ENCODE measurements at places on chromosomes 6 and 20.

DNA sequence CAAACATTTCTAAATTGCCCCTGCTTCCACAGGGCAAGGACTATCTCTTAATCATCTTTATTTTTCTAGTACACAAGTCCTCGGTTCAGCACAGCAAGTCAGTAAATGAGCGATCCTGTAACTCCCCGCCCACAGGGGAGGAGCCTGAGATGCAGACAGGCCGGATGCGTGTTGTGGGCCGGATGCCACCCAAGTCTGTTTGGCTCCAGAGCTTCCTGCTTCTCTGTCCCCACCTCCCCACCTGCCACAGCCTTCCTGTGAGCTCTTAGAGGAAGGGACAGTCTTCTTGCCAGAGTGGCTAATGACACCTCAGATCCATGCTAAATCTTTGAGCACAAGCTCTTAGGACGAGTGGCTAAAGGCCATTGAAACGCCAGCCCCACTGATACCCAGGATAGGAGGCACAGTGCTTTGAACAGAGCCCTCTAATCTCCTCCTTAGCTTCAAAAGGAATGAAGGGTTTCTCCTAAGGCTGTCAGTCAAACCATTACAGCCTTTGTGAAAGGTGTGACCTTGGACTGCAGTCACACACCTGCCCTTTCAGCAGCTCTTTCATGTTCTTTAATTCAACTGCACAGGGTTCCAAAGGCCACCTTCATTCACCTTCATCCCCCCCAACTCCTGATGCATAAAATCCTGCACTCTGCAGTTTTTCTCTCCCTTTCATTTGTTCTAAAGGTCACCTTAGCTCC is 264.3 kb downstream of the TFAP2C start:
- DNase-seq, result no peak

DNA sequence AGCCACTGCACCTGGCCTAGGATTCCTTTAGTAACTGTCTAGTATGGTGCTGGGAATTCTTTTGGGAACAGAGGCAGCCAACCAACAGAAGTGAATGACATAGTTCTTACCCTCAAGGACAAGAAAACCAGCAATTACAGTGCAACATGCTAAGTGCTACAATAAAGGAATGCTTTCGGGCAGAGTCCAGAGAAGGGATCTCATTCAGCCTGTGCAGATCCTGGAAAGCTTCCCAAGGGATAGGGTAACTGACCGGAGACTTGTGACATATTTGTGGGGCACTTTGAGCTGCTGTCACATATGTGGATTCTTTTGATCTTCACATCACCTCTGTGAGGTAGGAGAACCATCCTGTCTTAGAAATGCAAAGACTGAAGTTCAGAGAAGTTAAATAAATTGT is 46.8 kb downstream of the C6orf15 start:
- no peak for DNase-seq

- DNase-seq, result no peak
These were observed 2.1 kb downstream of the MDN1 start for GRCh38 chr6:89817481-89817880.

GRCh38 chr6:52491203-52492069 is 71.3 kb downstream of the EFHC1 start:
- no peak for DNase-seq

- DNase-seq, result no peak
These were observed 13.7 kb upstream of the CSE1L start for GRCh38 chr20:49032455-49032854.

DNA sequence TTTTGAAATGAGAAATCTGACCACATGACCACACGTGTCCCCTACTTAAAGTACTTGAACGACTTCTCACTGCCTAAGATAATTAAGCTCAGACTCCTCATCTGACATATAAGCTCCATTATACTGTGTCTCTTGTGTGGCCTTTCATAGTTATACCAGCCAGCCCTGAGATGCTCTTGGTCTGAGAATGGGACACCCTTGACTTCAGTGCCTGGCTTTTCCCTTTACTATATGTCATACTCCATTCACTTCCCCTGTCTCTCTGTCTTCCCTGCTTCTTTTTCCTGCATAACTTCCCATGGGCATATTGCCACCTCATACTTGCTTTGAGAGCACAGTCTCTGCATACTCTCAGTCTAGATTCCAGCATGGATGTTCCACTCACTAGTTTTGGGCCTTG is 53.4 kb upstream of the TINAG start:
- no peak for DNase-seq

DNA sequence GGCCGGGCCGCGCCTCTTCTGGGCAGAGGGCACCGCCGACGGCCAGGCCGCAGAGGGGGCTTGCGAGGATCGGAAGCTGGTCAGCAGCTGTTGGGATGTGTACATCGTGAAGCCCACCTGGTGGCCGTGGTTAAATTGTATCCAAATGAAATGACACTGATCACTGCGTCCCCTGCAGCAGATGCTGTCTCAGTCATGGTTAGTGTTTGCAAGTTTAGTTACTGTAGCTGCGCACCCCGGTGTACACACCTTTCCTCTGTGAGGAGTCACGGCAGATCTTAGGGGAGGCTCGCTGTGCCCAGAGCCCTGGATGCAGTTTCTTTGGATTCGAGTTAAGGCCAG is 653 bp downstream of the NAA20 start:
- DNase-seq, result no peak

DNA sequence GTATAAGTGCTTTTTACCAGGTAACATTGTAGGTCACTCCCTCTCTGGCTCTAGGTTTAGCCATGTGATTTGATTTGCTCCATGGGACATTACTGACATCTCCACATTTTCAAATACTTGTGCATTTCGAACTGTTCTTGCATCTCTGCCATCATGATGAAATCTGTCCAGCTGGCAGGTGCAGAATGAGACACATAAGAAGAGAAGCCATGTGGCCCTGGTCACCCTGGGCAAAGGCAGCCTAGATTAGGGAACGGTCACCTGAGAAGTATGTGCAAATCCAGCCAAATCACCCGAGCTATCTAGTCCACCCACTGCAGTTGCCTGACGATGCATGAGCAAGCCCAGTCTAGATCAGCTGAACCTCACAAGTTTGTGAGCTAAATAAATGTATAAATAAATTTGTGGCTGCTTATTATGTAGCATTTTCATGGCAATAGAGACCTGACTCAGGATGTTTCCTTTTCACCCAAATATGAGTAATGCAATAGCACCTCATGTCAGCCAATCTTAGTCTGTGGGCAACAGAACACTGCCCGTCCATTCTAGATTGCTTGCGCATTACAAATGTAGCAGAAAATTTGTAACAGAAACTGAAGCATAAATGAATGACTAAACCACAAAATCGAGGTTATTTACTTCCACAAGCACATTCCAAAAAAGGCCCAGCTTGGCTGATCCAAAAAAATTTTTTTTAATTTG is 115.2 kb downstream of the PAK5 start:
- no peak for DNase-seq

- DNase-seq, result no peak
These were observed 8.1 kb upstream of the ATXN1 start for GRCh38 chr6:16769131-16769985.

- no peak for DNase-seq
These were observed 23.4 kb upstream of the SCUBE3 start for GRCh38 chr6:35190306-35190705.

DNA sequence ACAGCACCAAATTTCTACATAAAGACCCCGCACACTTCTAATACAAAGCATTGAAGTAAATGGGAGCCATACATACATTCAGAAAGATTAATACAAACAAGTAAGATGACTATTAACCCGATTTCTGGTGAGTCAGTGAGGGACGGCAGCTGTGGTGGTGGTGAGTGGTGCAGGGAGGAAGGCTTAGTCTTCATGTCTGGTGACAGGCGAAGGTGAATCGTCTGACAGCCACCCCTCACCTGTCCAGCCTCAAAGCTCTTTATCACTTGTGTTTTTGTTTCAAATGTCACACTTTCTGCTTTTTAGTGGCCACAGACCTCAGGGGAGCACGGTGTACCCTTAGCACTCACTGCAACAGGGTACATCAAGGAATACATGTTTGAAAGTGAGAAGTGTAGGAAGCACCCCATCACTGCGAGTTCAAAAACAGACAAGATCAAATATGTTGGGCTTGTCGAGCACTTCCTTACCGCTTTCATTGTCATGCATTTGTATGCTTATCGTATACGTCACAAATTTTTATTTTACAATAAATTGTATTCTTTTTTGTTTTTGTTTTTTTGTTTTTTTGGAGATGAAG is 63.5 kb downstream of the IRF4 start:
- DNase-seq, result no peak

- DNase-seq, result no peak
These were observed 615.3 kb upstream of the BTBD3 start for GRCh38 chr20:11302436-11302835.

DNA sequence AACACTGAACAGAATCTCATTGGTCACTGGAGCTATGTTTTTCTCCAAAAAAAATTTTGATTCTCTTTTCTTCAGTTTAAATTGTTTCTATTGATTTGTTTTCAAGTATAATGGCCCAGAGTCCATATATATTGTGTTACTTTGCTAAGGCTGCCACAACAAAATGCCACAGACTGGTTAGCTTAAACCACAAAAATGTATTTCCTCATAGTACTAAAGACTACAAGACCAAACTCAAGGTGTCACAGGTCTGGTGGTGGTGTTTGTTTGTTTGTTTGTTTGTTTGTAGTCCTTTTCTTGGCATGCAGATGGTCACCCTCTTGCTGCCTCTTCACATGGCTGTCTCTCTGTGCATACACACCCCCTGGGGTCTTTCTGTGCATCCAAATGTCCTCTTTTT is 34.0 kb downstream of the BMP5 start:
- DNase-seq, result no peak

DNA sequence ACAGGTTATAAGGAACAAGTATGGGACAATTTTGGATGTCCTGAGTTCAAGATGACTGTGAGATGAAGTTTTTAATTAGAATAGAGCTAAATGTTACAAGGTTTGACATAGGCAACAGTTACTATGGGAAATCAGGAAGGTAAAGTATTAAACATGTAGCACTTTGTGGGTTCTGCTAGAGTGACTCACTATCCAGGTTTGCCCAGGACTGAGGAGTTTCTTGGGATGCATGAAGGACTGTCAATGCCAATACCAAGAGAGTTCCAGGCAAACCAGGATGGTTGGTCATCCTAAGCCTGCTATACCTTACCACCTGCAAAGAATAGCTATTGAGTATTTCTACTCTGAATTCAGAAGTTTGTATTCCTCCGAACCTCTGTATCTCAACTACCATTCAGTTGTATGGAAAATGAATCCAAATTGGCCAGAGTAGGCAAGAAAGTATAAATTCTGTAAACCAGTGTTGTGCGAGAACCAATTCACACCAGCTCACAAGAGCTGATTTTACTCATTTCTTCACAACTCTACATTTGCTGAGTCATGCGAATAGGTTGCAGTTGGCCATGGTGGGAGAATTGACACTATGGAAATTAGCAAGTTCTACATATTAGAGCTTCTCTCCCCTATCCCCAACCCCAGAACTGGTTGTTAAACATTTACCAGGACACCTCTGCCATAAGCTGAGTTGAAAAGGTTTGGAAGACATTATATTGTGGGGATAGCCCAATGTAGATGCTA is 449.5 kb downstream of the PLCB1 start:
- DNase-seq, result no peak

DNA sequence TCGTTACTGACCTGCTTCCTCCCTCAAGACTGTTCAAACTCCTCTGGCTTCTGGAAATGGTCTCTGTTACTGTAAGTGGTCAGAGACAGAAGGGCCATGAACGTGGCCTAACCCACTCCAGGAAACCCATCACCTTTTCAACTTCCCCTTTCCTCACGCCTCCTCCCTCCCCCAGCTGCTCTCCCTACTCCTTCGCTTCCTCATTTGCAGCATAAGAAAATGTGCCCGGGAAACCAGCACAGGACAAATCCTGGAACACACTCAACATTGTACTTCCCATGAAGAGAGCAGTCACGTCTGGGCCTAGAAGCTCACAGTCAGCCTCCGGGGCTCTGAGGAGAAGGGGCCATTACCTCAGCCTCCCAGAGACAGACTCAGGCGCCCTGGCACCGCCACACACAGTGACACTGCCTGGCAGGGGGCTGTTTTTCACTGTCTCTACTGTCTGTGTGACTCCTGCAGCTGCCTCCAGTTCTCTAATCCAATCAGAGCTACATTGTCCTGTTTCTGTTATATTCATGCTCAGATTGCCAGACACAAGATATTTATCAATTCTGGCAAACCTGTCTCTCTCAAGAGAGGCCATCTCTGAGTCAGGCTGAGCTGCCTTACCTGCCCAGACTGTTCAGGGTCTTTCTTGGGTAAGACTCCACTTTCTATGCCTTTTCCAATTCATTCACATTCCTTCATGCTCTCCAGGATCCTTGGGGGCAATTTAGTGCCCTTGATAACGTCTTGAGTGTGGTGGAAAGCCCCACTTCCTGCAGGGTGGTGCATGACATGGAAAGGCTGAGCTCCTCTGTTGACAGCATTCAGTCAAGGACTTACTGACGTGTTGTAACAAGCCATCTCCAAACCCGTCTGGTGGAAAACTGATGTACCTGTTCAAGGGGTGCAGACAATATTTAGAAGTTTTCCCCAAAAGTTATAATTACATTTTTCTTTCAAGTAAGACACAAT is 242.2 kb downstream of the HIVEP2 start:
- no peak for DNase-seq

DNA sequence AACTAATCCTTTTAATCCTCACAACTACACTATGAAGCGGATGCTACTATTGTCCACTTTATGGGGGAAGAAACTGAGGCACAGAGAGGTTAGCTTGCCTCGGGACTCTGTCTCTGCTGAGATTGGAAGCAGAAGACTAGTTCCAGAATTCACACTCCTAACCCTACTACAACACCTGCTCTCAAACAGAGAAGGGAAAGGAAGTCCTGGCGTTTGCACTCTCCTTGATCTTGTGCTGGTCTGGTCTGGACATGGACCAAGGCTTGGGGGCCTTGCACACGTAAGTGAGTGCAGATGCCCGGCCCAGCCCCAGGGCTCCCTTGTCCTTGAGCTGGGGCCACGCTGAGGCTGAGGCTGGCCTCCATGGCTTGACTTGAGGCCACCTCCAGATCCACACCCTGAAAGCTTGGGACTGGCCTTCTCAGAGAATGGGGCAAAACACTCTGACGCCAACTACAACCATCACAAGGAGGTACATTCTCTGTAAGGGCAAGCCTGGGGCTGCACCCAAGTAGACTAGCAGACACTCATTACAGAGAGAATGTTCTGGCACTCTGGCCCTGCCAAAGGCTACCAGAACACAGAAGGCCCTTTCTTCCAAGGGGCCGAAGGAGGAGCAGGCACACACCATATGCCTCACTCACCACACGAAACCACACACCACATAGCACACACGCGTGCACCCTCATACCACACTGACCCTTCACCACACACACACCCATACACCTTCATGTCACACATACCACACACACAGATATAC is 33.3 kb upstream of the EZR start:
- DNase-seq, result no peak

GRCh38 chr6:168278904-168279303 is 40.7 kb downstream of the DACT2 start:
- no peak for DNase-seq

- no peak for DNase-seq
These were observed 614.9 kb downstream of the DOK5 start for GRCh38 chr20:55090286-55090685.

DNA sequence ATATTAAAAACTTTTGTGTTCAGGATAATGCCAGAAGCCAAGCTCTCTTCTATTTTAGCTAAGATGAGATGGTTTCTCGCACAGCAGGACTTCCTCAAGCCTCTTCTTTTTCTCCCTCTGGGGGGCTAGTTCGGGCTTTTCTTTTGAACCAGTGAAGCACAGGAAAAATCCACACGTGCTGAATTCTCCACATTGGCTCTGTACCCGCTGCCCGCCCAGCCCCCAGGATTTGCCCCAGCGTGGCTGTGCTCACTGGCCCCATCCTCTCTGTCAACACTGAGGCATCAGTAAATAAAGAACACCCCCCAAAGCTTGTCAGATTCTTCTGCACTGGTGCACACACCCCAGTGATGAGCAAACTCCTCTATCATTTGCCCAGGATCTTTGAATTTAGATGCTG is 232.8 kb downstream of the ZNF217 start:
- no peak for DNase-seq

Data from NCI-H1436 treated with DMSO at 0.1 percent for 48 hours (cell line).